T follicular helper cell (primary cell): ENCODE measurements at places on chromosomes 7 and 10.

DNA sequence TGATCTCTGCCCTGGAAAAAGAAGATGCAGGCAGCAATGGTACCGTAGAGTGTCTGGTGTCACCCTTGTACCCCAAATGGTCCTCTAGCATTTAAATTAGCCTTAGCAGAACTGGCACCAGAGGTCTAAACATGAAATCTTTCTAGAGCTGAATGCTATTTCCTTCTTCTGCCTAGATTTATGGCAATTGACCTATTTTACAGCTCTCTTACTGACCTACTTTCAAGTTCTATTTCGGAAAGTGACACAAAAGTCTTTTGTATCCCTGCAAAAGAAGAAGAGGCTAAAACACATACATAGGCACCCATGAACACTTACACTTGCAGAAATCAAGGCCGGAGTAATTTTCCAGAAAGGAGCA is 10.1 kb upstream of the ADAM12 start:
- DNase-seq: no peak

- no peak for DNase-seq
These were observed 81.4 kb downstream of the NRBF2 start for GRCh38 chr10:63214571-63214970.

DNA sequence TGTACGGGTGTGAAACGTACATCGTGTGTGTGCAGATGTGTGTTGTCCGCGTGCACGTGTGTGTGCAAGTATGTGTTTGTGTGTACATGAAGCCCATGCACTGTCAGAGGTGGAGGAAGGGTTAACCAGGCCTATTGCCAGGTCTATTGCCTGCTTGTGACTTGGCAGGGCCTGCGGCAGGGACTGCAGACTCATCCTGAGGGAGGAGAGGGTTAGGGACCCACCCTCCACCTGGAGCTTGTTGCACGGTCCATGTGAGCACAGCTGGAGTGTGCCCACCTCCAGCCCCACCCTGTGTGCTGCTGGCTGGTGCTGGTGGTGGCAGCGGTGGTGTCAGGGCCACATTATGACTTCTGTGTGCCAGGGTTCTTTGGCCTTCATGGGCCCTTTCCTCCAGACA is 7.1 kb upstream of the AQP1 start:
- DNase-seq: no peak

DNA sequence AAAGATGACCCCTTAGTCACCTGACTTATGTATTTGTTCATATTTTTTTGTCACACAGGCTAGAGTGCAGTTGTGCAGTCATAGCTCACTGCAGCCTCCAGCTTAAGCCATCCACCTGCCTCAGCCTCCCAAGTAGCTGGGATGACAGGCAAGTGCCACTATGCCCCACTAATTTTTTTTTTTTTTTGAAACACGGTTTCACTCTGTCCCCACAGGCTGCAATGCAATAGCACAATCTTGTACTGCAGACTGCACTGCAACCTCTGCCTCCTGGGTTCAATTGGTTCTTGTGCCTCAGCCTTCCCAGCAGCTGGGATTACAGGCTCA is 1.8 kb downstream of the MBLAC1 start:
- DNase-seq: no peak

DNA sequence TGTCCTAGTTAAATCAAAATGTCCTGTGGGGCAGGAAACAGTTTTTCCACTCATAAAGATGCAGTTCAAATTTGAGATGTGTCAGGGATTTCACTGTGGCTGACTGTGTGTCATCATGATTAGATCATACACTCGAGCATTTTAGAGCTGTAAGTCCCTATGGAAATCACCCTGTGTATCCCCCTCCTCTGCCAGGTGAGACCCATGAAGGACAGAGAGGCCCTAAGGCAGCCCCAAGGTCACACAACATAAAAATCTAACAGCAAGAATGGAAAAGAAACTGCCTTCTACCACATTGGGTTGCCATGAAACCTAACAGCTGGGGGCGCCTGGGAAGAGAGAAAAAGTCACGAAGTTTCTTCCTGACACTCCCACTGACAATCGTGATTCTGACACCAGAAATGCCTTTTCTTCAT is 135.8 kb downstream of the KCNMA1 start:
- DNase-seq: no peak
